Left forelimb (tissue), 1 donor: ENCODE measurements at places on chromosomes 1 and 21.

- DNase-seq = no peak
Measured at GRCh38 chr1:19484798-19485361, 459 bp downstream of the CAPZB start.

GRCh38 chr1:236396665-236397043 lies 2.6 kb downstream of the EDARADD start:
- DNase-seq = no peak

DNA sequence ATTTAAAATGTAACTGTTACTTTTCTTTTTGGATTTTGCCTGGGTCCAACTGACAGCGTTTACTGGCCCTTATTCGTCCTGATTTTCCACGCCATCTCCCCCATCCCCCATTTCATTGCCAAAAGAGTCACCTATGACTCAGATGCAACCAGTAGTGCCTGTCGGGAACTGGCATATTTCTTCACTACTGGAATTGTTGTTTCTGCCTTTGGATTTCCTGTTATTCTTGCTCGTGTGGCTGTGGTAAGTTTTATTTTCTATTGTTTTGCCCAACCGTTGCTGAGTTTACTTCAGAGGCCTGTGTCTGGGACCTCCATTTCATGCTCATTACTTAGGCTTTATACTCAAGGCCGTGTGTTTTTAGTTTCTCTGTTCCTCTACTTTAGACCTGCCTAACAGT lies 9.3 kb downstream of the LEPR start:
- no peak for DNase-seq

DNA sequence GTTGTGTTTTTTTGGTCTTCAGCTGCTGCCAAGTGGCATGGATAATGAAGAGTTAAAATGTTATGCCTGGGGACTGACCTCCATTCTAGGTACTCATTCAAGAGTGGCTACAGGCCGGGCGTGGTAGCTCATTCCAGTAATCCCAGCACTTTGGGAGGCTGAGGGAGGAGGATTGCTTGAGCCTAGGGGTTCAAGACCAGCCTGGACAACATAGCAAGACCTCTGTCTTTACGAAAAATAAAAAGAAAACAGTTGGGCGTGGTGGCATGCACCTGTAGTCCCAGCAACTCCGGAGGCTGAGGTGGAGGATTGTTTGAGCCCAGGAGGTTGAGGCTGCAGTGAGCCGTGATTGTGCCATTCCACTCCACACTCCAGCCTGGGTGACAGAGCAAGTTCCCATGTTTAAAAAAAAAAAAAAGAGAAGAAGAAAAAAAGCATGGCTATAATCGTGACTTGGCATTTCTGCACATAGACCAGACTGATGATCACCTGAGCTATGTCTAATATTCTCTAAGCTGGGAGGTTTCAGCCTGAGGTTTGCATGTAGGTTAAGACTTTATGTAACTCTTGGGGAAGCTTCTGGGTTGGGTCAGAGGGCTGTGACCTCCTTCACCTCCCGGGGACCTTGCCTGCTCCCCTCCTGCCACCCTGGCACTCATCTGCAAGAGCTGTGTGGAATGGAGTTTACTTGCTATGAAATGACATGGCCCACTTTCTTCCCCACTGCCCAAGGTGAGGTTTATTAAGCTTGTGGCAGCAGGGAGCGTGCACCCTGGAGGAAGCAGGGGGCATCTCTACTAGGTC lies 51.3 kb downstream of the DHRS3 start:
- DNase-seq = peak; percentile 55

DNA sequence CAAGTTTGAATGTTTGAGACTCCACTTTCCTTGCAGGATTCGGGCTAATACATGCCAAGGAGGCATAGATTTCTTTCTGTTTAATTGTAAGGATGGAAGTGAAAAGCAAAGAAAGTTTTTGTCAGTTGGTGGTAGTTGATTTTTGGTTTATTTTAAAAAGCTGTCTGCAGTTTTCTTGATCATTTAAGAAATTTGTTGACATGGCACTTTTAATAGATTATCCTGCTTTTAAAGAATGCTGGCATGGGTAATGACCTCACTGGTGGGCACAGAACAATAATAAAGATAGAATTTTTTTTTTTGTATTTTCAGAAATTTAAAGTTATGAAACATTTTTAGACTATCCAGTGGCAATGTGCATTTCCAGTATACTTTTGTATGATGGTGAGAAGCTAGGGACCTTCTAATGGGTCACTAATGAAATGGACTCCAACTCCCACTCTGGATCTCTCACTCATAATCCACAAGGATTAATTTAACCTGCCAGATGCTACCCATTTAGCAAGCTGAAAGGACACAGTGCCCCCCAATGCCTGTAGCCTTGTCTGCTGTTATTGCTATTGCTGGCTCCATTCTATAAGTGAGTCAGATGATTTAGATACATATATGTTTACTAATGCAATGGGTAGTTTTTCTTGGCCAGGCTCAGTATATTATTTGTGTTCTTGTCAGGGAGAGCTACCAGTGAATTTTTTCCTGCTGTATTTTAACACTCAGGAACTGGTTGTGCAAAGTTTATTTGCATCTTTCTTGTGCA lies 190.2 kb upstream of the SGIP1 start:
- DNase-seq = no peak

- no peak for DNase-seq
Measured at GRCh38 chr1:178846306-178846705, 24.6 kb downstream of the ANGPTL1 start.

- DNase-seq = no peak
Measured at GRCh38 chr1:222546548-222547259, 1.2 kb downstream of the HHIPL2 start.

GRCh38 chr1:204316164-204316563 lies 43.6 kb downstream of the PLEKHA6 start:
- no peak for DNase-seq

DNA sequence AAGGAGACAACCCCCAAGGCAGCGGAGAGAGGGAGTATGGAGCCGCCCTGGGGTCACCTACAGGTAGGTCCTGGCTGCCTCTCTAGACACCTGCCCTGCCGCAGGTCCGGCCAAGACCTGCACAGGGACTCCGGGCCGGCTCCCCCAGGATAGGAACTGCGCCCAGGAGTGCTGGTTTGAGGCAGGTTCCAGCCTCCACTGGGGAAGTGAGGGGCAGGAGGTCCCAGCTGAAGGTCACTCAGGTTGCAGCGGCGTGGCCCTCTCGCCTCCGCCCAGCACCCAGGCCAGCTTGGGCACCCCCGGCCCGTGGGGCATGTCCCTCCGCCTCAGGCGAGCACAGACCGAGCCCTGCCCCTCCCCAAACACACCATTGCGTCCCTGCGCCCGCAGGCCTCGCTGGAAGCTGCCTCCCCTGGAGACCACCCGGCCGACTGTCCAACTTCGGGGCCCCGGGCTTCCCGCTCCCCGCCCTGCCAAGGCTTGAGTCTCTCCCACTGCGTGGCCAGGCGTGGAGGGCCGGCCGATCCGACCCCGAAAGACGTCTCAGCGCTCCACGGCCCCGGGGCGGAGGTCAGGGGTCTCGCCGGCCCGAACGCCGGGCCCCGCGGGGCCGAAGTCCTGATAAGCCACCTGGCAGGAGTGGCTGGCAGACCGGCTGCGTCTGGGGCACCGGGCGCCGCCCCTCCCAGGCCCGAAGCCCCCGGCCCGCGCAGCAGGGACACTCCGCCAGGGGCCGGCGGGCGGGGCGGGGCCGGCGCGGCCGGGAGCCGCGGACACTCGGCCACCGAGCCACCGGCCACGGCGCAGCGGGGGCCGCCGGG lies 1.4 kb upstream of the SKI start:
- DNase-seq = no peak

DNA sequence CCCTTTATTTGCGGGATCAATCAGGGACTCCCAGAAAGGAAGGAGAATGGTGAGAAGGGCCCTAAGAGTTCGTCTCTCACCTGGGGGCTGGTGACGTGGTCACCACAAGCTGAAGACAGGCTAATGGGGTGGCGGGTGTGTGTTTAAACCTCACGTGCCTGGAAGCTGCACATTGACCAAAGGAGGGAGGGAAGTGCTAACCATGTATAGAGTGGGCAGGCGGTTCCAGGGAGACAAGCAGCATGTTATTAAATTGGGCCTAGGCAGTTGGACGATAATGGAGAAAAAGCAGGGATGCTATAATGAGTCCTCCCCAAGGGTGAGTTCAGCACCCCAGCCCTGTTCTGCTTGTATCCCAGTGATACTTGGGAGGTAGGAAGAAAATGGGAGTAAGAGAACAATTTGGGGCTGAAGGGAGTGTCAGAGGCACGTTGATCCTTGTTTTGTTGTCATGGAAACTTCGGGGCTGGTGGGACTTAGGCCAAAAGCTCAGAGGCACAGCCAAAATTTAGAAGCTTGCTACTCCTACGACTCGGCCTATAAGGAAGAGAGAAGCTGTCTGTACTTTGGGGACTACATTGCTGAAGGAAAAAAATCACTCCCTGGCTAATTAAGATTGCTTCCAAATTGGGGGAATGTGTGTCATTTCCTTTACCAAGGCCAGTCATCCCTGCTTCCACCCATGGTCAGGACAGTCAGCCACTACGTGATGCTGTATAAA lies 33.2 kb upstream of the EPHA8 start:
- peak; percentile 88 for DNase-seq

DNA sequence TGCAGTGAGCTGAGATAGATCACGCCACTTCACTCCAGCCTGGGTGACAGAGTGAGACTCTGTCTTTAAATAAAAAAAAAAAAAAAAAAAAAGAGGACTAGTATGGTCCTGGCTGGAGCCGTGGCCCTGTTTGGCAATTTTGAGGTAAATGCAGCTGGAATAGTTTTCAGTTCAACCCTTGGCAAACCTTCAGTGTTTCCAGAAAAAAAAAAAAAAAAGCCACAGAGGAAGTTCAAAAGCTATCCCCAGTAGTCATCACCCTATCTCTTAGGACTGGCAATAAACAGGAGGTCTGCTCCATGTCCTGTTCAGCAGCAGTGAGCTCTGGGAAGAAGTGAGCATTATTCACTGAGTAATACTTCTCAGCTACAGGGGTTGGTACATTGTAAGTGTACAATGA lies 56.8 kb upstream of the ERRFI1 start:
- no peak for DNase-seq

- no peak for DNase-seq
Measured at GRCh38 chr1:155946633-155947219, 5.3 kb downstream of the RXFP4 start.

- no peak for DNase-seq
Measured at GRCh38 chr1:1014799-1015681, 1.7 kb downstream of the ISG15 start.

DNA sequence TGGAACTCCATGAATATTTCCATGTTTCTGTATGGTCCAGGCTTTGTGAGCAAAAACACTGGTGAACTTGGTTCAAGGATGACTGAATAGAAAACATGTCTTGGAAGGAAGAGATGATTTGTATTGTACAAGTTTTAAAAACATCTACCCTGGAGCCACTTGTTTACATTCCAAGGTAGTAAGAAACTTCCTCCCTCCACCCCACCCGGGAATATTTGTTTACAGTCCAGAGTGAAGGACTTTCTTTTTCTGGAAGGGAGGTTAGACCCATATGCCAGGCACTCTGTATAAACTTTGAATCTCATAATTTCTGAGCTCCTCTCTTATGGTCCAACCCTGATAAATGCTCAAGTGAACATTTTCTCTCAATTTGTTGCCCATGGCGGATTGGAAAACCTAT lies 323.3 kb upstream of the LYPLAL1 start:
- DNase-seq = no peak

- no peak for DNase-seq
Measured at GRCh38 chr1:183126000-183126366, 60.1 kb upstream of the LAMC2 start.

DNA sequence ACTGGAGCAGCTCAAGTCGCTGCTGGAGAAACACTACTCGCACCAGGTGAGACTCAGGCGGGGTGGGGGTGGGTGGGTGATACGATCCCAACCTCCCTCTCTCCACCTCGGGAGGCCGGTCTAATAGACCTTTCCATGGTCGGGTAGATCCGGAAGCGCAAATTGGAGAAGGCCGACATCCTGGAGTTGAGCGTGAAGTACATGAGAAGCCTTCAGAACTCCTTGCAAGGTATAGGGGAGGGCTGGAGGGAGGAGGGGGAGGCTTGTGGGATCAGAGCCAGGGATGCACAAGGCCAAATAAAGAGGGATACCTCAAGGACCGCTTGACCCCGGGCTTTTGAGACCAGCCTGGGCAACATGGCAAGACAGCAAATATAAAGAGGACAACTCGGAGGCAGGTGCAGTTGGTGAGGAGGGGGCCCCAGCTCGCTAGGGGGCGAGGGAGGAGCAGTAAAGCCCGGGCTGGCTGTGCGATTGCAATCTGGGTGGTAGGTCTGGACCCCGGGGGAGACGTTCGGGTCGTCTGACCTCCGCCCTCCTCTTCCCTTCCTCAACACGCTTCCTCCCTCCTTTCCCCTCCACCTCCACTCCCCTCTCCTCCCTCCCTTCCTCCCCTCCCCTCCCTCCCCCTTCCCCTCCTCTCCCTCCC lies 546 bp downstream of the HES3 start:
- DNase-seq = no peak

- no peak for DNase-seq
Measured at GRCh38 chr1:66294707-66295370, 239.1 kb upstream of the SGIP1 start.

DNA sequence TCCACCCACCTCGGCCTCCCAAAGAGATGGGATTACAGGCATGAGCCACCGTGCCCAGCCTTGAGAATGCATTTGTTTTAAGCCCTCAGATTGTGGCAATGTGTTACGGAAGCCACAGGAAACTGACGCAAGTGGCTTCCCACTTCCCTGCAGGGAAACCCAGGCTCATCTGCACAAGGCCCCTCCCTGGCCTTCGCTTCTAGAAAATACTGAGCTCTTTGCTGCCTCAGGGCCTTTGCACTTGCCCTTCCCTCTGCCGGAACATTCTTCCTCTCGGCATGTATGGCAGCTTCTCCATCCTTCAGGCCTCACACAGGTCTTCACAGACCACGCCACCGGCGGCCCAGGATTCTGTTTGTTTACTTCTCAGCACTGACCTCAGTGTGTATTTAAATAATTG lies 137.0 kb upstream of the TMEM51 start:
- DNase-seq = no peak

DNA sequence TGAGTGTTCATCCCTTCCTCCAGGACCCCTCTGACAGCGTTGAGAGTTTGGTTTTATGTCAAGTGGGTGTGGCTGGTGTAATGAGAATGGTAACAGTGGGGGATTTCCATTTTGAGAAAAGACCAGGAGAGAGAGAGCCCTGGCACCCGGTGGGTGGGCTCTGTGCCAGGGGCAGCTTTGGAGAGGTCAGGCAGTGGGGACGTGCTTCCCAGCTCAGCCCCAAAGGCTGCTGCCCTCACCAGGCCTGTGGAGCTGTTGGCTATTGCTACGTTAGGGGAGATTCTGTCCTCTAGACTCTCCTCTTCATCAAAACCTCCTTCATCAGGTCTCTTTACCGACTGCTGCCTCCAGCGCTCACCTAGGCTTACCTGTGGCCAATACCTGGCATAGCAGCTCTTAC lies 176.3 kb downstream of the PTPRU start:
- no peak for DNase-seq

- DNase-seq = no peak
Measured at GRCh38 chr21:42218836-42219605, at the start of gene ABCG1. Gene ABCG1, plus strand, starts transcription at chr21:42219140. Its CDS starts 123 bp downstream, at chr21:42219263.
